ENCODE measurements at places on chromosomes 6 and 20. TPM values are rescaled to one million over a fixed set of nuclear protein-coding genes. Genes with fewer than 3 reads are reported as not detected.

DNA sequence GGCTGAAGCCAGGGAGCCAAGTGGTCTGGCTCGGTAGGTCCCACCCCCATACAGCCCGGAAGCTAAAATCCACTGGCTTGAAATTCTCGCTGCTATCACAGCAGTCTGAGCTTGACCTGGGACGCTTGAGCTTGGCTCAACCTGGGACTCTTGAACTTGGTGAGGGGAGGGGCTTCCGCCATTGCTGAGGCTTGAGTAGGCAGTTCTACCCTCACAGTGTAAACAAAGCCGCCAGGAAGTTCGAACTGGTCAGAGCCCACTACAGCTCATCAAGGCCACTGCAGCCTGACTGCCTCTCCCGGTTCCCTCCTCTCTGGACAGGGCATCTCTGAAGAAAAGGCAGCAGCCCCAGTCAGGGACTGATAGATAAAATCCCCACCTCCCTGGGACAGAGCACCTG lies 1337.7 kb downstream of the HACE1 start:
- H3K27ac ChIP-seq, result no peak overlapping the region
- H3K27me3 ChIP-seq, result no peaks in the 10 kb centered on the region
- H3K4me3 ChIP-seq, result no peak overlapping the region
- no peaks in the 10 kb centered on the region for H3K4me1 ChIP-seq
- no peak for DNase-seq
- no peaks in the 10 kb centered on the region for H3K36me3 ChIP-seq

The CABLES2 gene
- total RNA-seq, result 3.0 TPM

The APMAP gene
- 129 TPM for total RNA-seq

The GHRH gene
- not detected for total RNA-seq

DNA sequence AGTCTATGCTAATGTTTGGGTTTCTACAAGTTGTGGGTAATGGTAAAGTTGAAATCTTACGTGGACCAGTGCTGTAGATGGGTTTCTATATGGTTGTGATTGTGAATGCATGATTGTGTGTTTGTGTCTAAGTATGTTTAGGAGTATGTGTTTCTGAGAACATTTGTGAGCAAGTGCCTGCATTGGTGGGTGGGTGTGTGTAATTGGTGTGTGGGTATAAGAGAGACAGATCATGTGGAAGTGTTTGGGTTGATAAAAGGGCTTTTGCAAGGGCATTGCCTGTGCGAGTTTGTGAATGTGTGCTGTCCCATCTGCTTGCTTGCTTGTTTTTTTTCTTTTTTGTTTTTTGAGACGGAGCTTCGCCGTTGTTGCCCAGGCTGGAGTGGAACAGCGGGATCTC lies 25.8 kb upstream of the ID1 start:
- no peak for DNase-seq
- H3K4me1 ChIP-seq, result peaks cover 1% of the 10 kb centered on the region
- no peaks in the 10 kb centered on the region for H3K27me3 ChIP-seq
- H3K4me3 ChIP-seq, result no peak overlapping the region
- H3K36me3 ChIP-seq, result no peaks in the 10 kb centered on the region

DNA sequence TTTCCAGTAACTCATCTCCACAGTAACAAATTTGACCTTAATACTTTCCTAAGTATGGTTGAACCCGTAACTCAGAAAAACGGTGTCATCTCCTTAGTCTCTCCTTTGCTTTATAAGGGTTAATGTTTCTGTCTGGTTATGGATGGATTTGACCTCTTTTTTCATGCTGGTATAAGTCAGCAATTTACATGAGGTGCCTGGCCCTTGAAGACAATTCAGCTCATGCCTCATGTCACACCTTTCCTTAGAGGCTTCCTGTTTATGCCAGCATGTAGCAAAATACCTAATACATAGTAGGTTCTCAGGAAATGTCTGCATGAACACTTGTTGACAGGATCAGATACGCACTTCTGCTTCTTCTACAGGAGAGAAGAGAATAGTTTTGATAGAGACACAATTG lies 37.7 kb upstream of the C20orf144 start:
- H3K4me1 ChIP-seq, result no peaks in the 10 kb centered on the region
- no peak overlapping the region for H3K4me3 ChIP-seq
- no peaks in the 10 kb centered on the region for H3K27me3 ChIP-seq
- no peak overlapping the region for H3K27ac ChIP-seq
- H3K36me3 ChIP-seq, result peaks cover 16% of the 10 kb centered on the region
- no peak for DNase-seq

DNA sequence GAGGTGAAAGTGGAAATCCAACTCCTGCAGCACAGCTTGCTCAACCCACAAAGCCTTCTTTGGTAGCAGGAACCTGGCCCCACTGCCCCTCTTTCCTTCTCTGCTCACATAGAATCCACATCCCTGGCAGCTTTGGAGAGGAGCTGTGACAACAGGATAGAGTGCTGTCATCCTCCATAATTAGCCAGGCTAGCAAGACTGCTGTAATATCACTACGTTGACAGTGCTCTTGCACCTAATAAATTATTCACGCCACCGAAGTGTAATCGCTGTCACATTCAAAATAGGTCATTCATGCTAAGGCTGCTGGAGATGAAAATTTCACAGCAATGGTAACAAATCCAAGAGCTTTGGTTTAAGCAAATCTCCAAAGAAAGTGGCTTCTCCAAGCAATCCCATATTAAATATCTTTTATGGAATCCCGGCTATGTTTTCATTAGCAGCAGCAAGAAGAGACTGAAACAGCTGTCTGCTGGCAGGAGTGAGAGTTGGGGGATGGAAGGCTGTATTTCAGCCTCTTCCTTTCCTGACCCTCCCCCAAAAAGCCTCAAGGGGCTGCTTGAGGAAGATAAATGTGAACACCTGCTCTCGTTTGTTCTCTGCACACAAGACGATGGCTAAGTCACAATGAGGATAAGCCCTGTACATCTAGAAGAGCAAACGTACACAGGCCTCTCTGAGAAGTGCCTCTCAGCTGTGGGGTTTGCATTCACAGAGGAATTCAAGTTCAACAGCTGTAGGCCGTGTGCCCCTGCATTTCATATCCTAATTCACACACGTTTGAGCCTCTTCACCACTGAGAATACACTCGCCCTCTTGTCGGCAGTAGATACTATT lies 16.5 kb downstream of the RIPOR2 start:
- no peak overlapping the region for H3K27ac ChIP-seq
- no peak for DNase-seq
- no peaks in the 10 kb centered on the region for H3K27me3 ChIP-seq
- no peak overlapping the region for H3K4me3 ChIP-seq

The HNF4A gene
- not detected for total RNA-seq

DNA sequence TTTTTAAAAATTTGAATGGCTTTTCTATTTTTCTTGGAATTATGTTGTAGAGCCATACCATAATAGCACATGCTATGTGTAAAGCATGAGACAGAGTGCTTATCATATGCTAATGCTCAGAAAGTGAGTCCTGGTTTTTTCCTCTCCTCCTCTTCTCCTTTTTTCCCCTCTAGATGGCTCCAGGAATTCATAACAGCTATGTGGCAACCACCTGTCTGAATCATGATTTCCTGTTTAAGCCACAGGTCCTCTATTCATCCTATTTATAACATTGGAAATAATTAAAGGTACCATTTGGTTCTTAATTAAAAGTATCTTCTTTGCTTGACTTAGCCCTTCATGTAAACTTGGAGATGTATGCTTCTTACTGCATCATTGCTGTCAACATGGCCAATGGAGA lies 260.0 kb upstream of the MAP3K7 start:
- H3K4me1 ChIP-seq, result no peaks in the 10 kb centered on the region
- H3K4me3 ChIP-seq, result no peak overlapping the region
- H3K27ac ChIP-seq, result no peak overlapping the region
- H3K36me3 ChIP-seq, result no peaks in the 10 kb centered on the region

DNA sequence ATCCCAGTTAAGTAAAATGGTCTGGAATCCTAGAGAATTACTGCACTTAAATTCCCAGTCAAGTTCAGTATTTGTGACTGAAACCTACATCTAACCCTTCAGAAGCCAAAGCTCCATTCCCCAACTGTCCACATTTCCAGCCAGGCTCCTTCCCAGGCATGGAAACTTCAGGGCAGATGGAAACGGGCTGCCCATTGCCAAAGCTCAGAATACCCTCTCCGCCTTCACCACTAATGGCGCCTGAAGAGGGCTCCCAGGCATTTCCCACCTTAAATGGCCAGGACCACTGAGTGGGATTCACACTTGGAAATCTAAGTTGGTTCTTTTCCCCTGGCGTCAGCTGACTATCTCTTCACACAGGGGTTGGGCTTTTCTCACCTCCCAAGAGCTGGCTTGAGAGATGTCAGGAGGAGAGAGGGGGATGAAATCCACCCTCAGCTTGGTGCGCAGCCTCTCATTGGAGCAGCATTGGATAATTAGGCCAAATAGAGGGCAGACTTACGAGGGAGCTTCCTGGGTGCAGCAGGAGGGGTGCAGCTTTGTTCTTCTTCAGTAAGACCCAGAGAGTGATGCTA lies 82.9 kb downstream of the ANKRD60 start:
- H3K27ac ChIP-seq, result no peak overlapping the region
- no peak for DNase-seq
- H3K4me3 ChIP-seq, result no peak overlapping the region
- H3K4me1 ChIP-seq, result no peaks in the 10 kb centered on the region
